Smooth muscle cell of bladder (primary cell): ENCODE measurements at places on chromosomes 7 and 10. TPM values are rescaled to one million over a fixed set of nuclear protein-coding genes. Genes with fewer than 3 reads are reported as not detected.

The PCLO gene
- under 0.01 TPM in 2 replicates for total RNA-seq

The HOXA3 gene
- 1.8 and 3.2 TPM in 2 replicates for total RNA-seq

The HMX3 gene
- not detected in 2 replicates for total RNA-seq

The VDAC2 gene
- 140 and 151 TPM in 2 replicates for total RNA-seq

The LEP gene
- total RNA-seq, result 0.09 TPM in 1 of 2 replicates, not detected in the other

The SLC29A3 gene
- total RNA-seq, result 1.1 and 1.5 TPM in 2 replicates

The RNF133 gene
- 0.14 and 0.18 TPM in 2 replicates for total RNA-seq

The PIK3AP1 gene
- 0.14 and 0.74 TPM in 2 replicates for total RNA-seq

The LRRD1 gene
- 0.14 TPM in 1 of 2 replicates, not detected in the other for total RNA-seq

The NEUROG3 gene
- total RNA-seq, result not detected in 2 replicates

The DPP6 gene
- total RNA-seq, result not detected in 2 replicates

The OR2A12 gene
- not detected in 2 replicates for total RNA-seq

The ABCB1 gene
- total RNA-seq, result 0.65 and 1.7 TPM in 2 replicates

The MCM10 gene
- 1.00 and 1.2 TPM in 2 replicates for total RNA-seq

The KLF14 gene
- total RNA-seq, result 0.09 TPM in 1 of 2 replicates, not detected in the other

The AKR1D1 gene
- total RNA-seq, result not detected in 2 replicates

The SLC26A4 gene
- 0.28 and 0.65 TPM in 2 replicates for total RNA-seq

The SUN3 gene
- not detected in 2 replicates for total RNA-seq

The SFRP4 gene
- 9.0 and 112 TPM in 2 replicates for total RNA-seq

The ARHGAP22 gene
- total RNA-seq, result 13.8 and 20.7 TPM in 2 replicates

The MOGAT3 gene
- total RNA-seq, result not detected in 2 replicates

The LSM8 gene
- 34.9 and 35.4 TPM in 2 replicates for total RNA-seq

The MYO1G gene
- under 0.01 and 0.09 TPM in 2 replicates for total RNA-seq

The MSS51 gene
- 0.85 and 1.2 TPM in 2 replicates for total RNA-seq

The SLC25A13 gene
- 7.8 and 9.1 TPM in 2 replicates for total RNA-seq

The SYT15B gene
- 0.57 and 2.7 TPM in 2 replicates for total RNA-seq

The CRHR2 gene
- not detected in 2 replicates for total RNA-seq

The STEAP2 gene
- 36.7 and 50.3 TPM in 2 replicates for total RNA-seq

The FAM221A gene
- 0.65 and 1.7 TPM in 2 replicates for total RNA-seq

The RBM20 gene
- total RNA-seq, result under 0.01 TPM in 2 replicates

The CUBN gene
- 0.85 and 1.2 TPM in 2 replicates for total RNA-seq

The UCMA gene
- total RNA-seq, result not detected in 2 replicates

The HDAC9 gene
- 2.6 and 5.5 TPM in 2 replicates for total RNA-seq

The TNS3 gene
- 81.2 and 150 TPM in 2 replicates for total RNA-seq

The COL13A1 gene
- total RNA-seq, result 11.7 and 20.3 TPM in 2 replicates

The ZNF722 gene
- not detected in 2 replicates for total RNA-seq

The PPP1R9A gene
- 0.14 and 0.18 TPM in 2 replicates for total RNA-seq

The CCL26 gene
- total RNA-seq, result 4.8 and 6.2 TPM in 2 replicates

The LIPF gene
- total RNA-seq, result not detected in 2 replicates

The C7orf33 gene
- not detected in 2 replicates for total RNA-seq

The ERV3-1 gene
- 5.0 and 6.9 TPM in 2 replicates for total RNA-seq

The FGL2 gene
- 58.2 and 114 TPM in 2 replicates for total RNA-seq

The GIMAP7 gene
- total RNA-seq, result 0.09 TPM in 1 of 2 replicates, not detected in the other

The ACBD7 gene
- 0.43 and 0.55 TPM in 2 replicates for total RNA-seq

The NANOS1 gene
- total RNA-seq, result 0.14 and 0.18 TPM in 2 replicates

The SEMA3C gene
- total RNA-seq, result 99.7 and 127 TPM in 2 replicates

The HOXA10 gene
- total RNA-seq, result 6.5 and 11.8 TPM in 2 replicates

The LIPM gene
- total RNA-seq, result not detected in 2 replicates

The FANK1 gene
- 10.0 and 11.5 TPM in 2 replicates for total RNA-seq

The LRRN3 gene
- 0.85 and 2.1 TPM in 2 replicates for total RNA-seq

The PLEKHS1 gene
- total RNA-seq, result 0.09 TPM in 1 of 2 replicates, not detected in the other

The SORBS1 gene
- 0.57 and 1.5 TPM in 2 replicates for total RNA-seq

The FAM25A gene
- total RNA-seq, result not detected in 2 replicates

The STARD3NL gene
- total RNA-seq, result 48.9 and 66.4 TPM in 2 replicates

The TMEM130 gene
- total RNA-seq, result 0.09 and 0.14 TPM in 2 replicates

The ARMH3 gene
- total RNA-seq, result 6.4 and 8.1 TPM in 2 replicates

The IL6 gene
- total RNA-seq, result 40.0 and 49.1 TPM in 2 replicates
